ENCODE measurements at places on chromosomes 11 and 22.

DNA sequence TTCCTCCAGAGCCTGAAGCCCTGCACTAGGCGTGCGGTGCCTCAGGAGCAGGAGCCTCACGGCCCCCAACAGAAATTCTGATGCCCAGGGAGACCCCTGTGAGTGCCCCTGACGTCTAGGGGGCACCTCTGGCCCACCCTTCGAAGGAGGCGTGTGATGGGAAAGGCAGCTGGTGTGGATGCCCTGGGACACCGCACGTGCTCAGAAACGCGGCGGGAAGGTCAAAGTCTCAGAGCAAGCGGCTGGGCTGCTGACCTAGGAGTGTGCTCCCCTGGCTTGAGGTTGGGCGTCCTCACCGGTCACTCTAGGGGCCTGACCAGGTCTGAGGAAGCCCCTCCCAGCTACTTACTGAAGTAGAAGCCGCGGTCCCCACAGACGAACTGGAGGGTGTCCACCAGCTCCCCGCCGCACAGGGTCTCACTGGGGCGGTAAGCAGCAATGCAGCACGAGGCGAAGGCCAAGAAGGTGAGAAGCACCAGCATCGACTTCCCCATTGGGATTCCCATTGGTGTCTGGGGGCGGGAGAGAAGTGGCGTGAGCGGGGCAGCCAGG is 4.1 kb downstream of the IGF2 start:
- DNase-seq = no peak

DNA sequence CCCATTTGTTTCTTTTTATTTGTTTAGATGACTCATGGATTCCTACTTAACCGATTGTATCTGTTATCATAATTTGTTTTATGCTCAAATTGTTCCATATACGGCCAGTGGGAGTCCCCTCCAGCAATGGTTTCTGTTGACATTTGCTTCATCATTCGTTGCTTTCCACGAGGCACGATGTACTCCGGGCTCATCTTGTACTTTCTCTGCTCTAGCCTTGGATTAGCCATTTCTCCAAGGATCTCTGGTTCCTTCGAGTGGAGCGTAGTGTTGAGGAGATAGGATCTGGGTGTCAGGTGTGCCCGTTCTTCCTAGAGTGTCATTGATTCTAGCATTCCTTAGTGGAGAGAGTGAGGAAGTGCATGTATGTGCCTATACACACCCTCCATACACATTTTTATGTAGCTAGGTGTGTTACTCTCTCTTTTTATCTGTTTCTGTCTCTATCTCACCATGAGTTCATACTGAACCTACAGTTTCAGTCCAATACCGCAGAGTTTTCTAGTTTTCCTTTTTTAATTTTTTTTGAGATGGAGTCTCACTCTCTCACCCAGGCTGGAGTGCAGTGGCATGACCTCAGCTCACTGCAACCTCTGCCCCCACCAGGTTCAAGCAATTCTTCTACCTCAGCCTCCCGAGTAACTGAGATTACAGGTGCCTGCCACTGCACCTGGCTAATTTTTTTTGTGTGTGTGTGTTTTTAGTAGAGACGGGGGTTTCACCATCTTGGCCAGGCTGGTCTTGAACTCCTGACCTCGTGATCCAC is 31.4 kb downstream of the TECTA start:
- peak; percentile 35 for DNase-seq

GRCh38 chr11:120096369-120097191 is 41.3 kb downstream of the TRIM29 start:
- DNase-seq = no peak

- no peak for DNase-seq
Measured at GRCh38 chr11:1232021-1232882, 9.4 kb downstream of the MUC5B start.

GRCh38 chr22:17787241-17787640 is 13.0 kb upstream of the BID start:
- no peak for DNase-seq
